ENCODE measurements at places on chromosomes 5 and 9.

- no peak for DNase-seq
Observed at GRCh38 chr9:96391021-96391765, 7.7 kb upstream of the SLC35D2 start.

DNA sequence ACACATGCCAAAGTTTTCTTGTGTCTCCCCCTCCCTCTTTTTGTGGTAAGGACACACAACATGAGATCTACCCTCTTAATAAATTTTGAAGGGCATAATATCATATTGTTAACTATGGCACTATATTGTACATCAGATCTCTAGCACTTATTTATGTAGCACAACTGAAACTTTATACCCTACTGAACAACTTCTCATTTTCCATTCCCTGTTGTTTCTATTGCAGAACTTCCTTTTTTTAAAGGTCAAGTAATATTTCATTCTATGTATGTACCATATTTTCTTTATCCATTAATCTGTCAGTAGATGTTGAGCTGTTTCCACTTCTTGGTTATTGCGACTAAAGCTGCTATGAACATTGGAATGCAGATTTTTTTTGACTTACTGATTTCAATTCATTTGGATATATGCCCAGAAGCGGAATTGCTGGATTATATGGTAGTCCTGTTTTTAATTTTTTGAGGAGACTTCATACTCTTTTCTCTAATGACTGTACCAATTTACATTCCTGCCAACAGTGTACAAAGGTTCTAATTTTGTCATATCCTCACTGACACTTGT, 305.3 kb downstream of the PRR16 start:
- no peak for DNase-seq

DNA sequence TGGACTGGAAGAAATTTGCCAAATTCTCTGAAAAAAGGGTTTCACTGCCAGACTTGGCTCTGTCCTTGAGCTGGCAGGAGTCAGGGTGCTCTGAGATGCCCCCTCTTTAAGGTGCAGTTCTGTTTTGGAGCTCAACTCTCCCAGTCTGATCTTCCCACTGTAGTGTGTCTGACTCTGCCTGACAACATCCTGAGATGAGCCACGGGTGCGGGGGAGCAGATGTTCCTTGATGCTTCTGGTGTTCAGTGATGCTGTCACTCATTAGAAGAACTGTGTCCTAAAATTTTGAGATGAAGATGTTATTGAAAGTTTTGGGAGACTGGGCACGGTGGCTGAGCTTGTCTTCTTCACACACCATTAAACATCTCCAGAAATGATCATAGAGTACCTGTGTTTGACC, 78.2 kb downstream of the BASP1 start:
- DNase-seq = no peak

GRCh38 chr5:180113660-180114303, 42.2 kb upstream of the RNF130 start:
- DNase-seq = no peak

- DNase-seq = no peak
Observed at GRCh38 chr9:136443687-136444086, 4.0 kb upstream of the INPP5E start.

- no peak for DNase-seq
Observed at GRCh38 chr5:140342287-140342686, 4.1 kb downstream of the HBEGF start.

DNA sequence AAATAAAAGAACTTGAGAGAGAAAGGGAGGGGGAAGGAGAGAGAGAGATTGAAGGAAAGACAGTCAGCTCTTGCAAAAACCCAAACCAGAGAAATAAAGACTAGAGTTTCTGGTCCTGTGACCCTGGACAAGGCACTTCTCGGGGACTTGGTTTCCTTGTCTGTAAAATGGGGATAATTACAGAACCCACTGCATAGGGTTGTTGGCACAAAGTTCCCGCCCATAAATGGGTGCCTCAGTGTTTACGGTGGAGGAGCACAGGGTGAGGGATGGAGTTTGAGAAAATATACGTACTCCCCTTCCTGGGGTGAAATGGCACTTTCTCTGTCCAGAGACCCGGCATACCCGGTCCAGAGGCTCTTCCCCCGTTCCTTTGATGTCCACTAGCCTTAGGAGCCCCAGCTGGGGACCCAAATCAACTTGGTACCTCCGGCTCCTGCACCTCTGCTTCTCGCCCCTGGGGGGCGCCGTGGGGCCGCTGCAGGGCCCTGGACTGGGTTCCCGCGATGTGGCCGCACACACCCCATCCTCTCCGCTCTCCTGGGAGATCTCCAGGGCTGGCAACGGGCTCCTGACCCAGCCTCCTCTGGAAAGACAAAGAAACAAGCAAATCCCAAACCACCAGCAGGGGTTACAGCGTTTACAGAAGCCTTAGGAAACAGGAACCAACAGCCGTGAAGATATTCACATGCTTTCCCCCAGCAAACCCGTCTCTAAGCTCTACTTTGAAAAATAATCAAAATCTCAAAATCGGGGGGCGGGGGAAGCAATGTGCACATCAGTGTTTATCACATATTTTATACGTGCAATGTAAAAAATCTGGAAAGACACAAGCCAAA, 26.3 kb downstream of the PTGES start:
- DNase-seq = peak; percentile 11

DNA sequence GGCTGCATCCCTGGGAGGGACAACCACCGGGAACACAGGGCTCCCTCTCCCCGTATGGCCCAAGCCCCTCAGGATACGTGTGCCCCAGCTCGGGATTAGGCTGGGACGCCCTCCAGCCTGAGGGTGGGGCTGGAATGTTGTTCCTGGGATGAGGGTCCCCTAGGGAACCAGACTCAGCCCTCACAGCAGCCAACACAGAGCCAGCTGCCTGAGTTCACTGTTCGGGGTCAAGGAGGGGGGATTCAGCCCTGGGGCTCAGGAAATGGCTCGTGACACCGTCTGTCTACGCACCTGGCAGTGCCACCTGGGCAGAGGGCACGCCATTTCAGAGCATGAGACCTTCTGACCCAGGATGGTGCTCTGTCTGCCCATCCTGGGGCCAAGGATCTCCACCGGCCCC, 8.9 kb downstream of the RNF44 start:
- no peak for DNase-seq

GRCh38 chr9:20340511-20340861, 281.8 kb downstream of the MLLT3 start:
- DNase-seq = no peak

DNA sequence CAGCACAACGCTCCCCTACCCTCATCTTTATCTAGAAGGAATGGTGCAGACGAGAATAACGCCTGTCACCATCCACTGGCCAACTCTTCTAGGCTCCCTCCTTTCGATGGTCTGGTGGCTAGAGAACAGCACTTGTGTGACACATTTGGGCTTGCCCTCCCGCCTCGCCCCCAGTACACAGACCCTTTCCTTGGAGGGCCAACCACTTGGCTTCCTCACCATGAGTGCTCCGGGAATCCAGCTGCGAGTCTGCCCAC, 1.4 kb downstream of the GNAQ start:
- DNase-seq = no peak

DNA sequence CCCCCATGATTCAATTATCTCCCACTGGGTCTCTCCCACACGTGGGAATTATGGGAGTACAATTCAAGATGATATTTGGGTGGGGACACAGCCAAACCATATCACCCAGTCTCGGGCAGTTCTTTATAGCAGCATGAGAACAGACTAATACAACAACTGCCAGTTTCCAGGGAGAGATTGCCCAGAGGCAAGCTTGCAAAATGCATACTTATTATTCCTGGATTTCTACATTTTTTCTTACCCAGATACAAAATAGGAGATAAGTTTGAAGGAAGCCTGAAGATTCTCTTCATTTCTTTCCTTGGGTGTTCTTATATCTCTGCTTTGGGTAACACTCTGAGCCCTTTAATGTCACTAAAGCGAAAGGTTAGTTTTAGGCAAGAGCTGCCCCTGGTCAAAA, 691.2 kb downstream of the TAF11L14 start:
- no peak for DNase-seq

- DNase-seq = no peak
Observed at GRCh38 chr5:105751908-105752307, 1918.8 kb downstream of the EFNA5 start.

DNA sequence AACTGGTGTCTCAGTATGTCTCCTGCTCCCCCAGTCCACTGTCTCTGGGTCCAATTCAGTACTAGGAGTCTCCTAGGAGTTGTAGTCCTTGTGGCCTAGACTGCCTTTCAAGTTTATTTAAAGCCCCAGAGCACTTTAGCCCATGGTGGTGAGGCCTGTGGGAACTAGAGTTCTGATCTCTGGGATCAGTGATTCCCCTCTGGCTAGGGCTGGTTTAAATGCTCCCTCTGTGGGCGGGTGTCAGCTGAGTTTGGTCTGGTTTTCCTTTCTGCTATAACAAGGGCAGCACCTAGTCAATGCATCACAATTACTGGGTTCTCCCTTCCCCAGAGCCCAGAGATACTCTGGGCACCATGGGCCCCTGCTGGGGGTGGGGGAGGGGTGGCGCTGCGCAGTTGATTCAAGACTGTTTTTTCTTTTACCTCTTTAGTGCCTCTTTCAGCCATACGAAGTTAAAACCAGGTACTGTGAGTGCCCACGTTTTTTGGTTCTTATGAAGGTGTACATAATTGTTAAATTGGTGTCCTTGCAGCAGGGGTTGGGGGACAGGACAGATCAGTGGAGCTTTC, 9.3 kb upstream of the SLC36A3 start:
- DNase-seq = no peak

GRCh38 chr5:158054223-158055110, 195.5 kb upstream of the CLINT1 start:
- DNase-seq = no peak

- no peak for DNase-seq
Observed at GRCh38 chr5:35061211-35061770, 13.5 kb upstream of the AGXT2 start.

DNA sequence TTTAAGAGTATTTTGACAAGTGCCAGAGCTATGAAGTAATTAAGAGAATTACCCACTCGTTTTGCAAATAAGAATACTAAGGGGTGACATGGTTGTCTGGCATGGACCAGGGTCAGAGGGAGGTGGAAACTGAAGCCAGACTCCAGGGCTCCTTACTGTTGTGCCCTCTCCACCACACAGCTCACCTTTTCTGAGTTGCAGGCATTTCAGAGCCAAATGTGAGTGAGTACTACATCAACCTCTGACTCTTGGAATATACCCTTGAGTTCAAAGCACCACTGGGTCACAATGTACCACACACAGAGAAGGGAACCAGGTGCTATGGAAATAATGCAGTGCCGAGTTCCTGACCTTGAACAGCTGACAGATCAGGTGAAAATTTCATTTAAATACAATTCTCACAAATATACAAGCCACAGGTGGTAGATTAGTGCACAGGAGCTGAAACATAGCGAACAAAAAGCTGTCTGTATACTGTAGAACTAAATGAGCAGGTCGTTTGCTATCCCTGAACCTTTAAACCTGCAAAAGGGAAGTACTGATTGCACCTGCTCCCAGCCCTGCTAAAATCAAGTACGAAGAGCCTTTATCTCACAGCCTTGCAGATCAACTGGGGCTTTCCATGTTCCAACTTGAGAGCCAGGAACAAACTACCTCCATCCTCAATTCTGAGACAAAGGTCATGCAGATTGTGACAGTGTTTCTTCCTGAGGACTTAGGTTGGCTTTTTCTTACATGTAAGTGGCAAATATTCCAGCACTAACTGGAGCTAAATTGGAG, 57.0 kb downstream of the GOLM1 start:
- DNase-seq = no peak

DNA sequence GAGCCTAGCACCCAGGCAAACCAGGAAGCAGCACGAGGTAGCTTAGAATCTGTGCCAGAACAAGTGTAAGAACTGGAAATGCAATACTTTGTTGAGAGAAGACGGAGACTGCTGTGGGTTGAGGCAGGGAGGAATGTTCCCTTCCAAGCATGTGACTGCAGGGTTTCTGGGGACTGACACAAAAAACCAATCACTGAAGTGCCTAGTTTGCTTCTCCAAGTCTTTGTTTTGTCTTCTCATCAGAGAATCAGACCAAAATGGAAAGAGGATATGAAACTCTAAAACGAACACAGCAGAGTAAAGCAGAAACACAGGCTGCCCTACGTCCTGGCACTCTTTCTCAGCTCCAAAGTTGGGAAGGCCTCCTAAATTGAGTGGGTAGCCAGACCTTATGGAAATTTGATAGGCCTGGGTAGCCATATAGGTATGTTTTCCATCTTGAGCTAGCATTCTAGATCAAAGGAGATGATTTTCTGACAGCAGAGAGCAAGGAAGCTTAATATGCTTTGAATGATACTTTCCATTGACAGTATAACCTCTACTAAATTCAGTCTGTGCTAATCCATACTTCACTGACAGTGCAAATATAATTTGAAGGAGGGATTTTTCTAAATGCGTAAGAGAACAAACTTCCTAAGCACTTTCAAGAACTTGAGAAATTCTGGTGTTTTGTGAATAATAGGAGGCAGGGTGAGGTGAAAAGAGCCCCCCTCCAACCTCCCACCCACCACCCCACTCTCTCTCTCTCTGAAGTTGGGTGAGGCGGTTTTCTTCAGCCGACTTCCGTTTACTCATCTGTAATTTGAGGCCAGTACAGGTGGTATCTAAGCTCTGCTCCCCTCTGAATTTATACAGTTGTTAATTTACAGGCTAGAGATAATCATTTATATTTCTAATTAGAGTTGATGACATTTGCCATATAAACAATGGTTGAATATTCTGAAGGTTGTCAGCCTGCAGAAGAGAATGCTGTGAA, 5.5 kb downstream of the ADRB2 start:
- no peak for DNase-seq

GRCh38 chr5:33180900-33181299, 259.9 kb upstream of the TARS1 start:
- no peak for DNase-seq

- no peak for DNase-seq
Observed at GRCh38 chr5:6820851-6821479, 107.7 kb downstream of the TENT4A start.

- DNase-seq = no peak
Observed at GRCh38 chr9:24504521-24504920, 41.2 kb downstream of the IZUMO3 start.

GRCh38 chr9:17138503-17138902, 3.7 kb downstream of the CNTLN start:
- no peak for DNase-seq

DNA sequence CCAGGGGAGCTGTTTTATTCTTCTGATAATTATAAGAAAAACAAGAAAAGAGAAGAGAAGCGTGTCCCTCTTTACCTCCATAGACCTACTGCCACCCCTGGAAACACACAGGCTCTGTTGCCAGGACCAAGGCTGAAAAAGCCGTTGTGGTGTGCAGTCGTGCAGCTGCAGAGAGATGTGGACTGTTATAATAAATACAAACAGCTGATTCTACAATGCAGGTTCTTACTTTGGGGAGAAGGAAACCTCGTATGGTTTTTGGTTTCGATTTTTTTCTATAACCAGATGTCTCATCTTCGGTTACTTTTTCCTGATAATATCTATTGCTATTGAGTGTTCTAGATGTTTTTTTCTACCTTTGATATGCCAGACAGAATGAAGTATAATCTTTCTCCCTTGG, 28.1 kb downstream of the FYB1 start:
- no peak for DNase-seq

GRCh38 chr5:35963381-35963843, 25.0 kb upstream of the CAPSL start:
- no peak for DNase-seq

GRCh38 chr5:124979251-124979650, 232.8 kb upstream of the ZNF608 start:
- no peak for DNase-seq

GRCh38 chr5:13346401-13346800, 598.1 kb downstream of the DNAH5 start:
- DNase-seq = no peak
